ENCODE measurements at places on chromosomes 3 and 15.

GRCh38 chr3:46876313-46877300 lies 914 bp upstream of the PTH1R start:
- DNase-seq, result no peak

DNA sequence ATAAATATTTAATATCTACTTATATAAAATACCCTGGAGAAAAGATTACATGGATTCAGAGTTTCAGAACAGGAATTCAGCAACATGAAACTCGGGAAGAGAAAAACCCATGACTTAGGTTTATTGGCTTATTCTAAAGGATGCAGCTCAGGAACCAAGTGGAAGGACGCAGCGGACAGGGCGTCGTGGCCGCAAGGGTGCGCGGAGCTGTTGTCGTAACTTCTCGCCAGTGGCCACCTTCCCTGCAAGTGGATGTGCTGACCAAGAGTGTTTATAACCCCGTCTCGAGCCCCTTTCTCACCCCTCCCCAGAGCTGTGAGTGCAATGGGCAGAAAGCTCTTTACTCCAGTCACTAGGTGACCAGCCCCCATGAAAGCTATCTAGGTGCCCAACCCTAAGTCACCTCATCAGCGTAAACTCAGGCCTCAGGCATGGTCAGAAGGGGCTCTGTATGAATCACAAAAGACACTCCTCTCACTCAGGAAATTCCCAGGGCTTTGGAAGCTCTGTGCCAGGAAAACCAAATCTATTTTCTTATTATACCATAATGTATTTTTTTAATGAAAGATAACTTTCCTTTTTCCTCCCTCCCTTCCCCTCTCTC lies 77.3 kb downstream of the CHRNA7 start:
- no peak for DNase-seq

GRCh38 chr15:75532413-75533250 lies 46.5 kb downstream of the PTPN9 start:
- DNase-seq, result no peak

GRCh38 chr3:189907803-189908202 lies 212.9 kb downstream of the P3H2 start:
- DNase-seq, result no peak

GRCh38 chr15:99732124-99732750 lies 1.0 kb downstream of the LYSMD4 start:
- DNase-seq, result no peak

- DNase-seq, result no peak
Measured at GRCh38 chr3:126543457-126544061, 15.2 kb downstream of the C3orf22 start.

- DNase-seq, result no peak
Measured at GRCh38 chr15:44458429-44458828, 31.0 kb downstream of the CTDSPL2 start.

DNA sequence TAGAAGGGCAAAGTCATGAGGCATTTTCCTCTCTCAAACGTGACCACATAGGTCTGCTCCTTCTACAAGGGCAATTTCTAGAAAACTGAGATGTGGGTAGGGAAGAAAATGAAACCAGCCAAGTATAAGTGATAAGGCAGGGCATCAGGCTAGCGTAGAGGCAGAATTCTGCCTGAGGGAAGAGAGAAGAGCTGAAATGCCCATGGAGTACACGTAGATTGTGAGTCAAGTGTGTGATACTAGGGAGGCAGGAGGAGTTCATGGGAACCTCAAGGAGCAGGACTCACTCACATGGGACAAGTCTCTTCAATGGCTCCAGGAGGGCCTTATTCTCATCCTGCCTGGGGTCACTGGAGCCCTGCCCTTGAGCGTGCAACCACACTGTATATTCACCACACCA lies 34.9 kb upstream of the PPP4R2 start:
- no peak for DNase-seq

GRCh38 chr15:92495446-92495845 lies 101.8 kb downstream of the ST8SIA2 start:
- DNase-seq, result no peak

- no peak for DNase-seq
Measured at GRCh38 chr3:30804984-30805383, 89.5 kb downstream of the GADL1 start.

DNA sequence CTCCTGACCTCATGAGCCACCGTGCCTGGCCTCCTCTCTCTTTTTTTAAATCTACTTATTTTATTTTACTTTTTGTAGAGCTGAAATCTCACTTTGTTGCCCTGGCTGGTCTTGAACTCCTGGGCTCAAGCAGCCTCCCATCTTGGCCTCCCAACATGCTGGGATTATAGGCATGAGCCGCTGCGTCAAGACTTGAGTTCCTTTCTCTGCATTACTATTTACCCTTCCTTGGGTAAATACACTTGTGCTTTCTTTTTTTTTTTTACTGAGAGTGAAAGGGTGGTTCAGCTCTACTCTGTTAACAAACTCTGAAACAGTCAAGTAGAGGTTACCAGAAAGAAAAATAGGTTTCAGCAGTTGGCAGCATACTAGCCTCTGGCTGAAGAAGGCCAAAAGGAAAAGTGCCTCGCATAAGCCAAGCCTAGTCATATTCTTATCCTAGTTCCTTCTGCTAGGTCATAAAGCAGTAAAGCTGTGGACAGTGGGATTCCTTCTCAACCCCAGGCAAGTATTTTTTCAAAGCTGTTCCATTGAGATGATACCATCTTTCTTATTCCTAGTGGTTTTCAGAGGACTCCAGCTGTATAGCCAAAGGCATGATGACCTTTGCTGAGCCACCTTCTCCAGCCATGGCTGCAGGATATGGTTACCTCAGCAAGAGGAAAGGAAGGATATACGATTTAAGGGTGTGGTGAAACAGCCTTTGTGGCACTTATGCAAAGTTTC lies 135.1 kb downstream of the RBPMS2 start:
- DNase-seq, result no peak

GRCh38 chr3:161305095-161305991 lies 66.0 kb downstream of the SPTSSB start:
- DNase-seq, result no peak

DNA sequence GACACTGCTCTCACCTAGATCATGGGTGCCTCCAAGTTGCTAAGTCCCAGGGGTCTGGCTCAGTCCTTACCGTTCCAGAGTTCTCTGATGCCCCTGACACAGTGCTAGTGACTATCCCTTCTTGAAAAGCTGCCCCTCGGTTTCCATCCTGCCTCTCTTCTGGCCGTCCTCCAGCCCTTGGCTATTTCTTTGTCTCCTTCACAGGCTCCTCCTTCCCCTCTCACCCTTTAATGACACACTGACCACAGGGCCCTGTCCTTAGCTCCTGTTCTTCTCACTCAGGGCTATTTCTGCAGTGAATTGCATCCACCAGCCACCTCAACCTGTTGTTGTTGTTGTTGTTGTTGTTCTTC lies 31.1 kb downstream of the SLC28A1 start:
- DNase-seq, result no peak

All from HS-27A (cell line).